Activated CD8-positive, alpha-beta memory T cell treated with anti-CD3 and anti-CD28 coated beads for 4 hours (primary cell): ENCODE measurements at places on chromosomes 13 and 19.
A peak's percentile ranks its signal among the peaks of the same experiment; 100 is the strongest.

- DNase-seq, result no peak
These were observed 415.9 kb downstream of the SLITRK6 start for GRCh38 chr13:85383291-85383690.

DNA sequence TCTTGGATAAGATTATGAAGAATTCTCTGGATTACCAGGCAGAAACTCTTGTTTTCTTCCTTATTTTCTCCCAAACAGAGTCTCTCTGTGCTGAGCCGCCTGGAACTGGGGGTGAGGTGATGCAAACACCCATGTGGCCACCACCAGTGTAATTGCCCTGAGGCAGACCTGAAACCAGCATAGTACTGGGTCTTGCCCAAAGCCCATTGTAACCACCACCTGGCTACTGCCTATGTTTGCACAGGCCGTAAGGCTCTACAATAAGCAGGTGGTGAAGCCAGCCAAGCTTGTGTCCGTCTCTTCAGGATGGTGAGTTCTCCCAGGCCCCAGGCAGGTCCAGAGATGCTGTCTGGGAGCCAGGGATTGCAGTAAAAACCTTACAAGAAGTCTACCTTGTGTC is 18.9 kb upstream of the KBTBD7 start:
- no peak for DNase-seq

DNA sequence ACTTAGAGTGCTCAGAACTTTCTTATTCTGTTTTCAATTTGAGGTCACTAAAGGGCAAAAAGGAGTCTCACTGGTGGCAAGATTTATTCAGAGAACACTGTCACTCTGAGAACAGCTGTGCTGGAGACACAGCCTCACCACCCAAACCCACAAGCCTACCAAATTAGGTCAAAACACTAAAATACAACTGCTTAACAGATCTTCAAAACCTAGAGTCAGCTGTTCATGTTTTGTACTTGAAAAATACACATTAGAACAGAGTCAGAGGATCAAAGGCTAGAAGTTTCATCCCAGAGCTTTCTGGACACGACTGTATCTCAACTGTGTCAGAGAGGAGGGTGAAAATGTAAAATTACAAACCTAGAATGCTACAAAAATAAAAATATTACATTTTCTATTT is 89.3 kb downstream of the MIPEP start:
- DNase-seq, result no peak

GRCh38 chr19:54128796-54129616 is 8.6 kb upstream of the CNOT3 start:
- DNase-seq, result no peak

GRCh38 chr13:49587311-49587847 is 2.0 kb upstream of the RCBTB1 start:
- no peak for DNase-seq

GRCh38 chr13:32254416-32254815 is 60.7 kb downstream of the ZAR1L start:
- no peak for DNase-seq

DNA sequence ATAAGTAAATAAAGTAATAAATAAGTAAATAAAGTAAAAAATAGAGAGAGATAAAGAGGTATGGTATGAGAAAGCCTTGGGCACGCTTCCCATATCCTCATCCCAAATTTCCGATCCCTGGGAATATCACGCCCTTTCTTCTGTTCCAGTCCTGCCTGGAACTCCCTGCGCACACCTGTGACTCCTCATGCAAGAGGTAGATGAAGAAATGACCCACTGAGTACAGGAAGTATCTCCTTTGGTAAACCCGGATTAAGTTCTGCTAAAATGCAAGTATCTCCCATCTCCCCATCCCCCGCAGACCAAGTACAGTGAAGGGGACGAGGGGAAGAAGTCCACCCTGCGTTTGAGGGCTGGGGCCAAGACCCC is 399 bp upstream of the ZNF136 start:
- no peak for DNase-seq

GRCh38 chr13:49625392-49626079 is 2.8 kb upstream of the ARL11 start:
- DNase-seq, result no peak

GRCh38 chr19:10230861-10231611 is at the start of gene S1PR2:
TSS of gene S1PR2 (minus strand) at chr19:10231331. CDS start at chr19:10224905, 6,426 bp downstream.
- peak; percentile 20 for DNase-seq

DNA sequence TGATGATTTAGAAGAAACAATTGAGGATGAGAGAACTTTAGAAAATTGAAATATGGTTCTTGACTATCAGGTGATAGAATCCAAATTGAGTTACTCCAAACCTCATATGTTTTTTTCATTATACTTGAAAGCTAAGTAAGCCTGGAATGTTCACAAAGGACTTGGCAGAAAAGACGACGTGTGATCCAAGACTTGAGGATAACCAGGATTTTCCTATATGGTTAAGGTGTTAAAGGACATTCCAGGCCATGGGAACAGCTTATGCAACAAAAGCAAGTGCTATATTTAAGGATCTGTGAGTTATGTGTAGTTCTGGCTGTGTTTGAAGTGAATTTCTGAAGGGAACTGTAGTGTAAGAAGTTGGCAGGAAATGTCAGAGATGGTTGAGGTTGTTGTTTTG is 52.5 kb downstream of the SLITRK1 start:
- DNase-seq, result no peak

- no peak for DNase-seq
These were observed 75.3 kb upstream of the POMP start for GRCh38 chr13:28583651-28584091.

DNA sequence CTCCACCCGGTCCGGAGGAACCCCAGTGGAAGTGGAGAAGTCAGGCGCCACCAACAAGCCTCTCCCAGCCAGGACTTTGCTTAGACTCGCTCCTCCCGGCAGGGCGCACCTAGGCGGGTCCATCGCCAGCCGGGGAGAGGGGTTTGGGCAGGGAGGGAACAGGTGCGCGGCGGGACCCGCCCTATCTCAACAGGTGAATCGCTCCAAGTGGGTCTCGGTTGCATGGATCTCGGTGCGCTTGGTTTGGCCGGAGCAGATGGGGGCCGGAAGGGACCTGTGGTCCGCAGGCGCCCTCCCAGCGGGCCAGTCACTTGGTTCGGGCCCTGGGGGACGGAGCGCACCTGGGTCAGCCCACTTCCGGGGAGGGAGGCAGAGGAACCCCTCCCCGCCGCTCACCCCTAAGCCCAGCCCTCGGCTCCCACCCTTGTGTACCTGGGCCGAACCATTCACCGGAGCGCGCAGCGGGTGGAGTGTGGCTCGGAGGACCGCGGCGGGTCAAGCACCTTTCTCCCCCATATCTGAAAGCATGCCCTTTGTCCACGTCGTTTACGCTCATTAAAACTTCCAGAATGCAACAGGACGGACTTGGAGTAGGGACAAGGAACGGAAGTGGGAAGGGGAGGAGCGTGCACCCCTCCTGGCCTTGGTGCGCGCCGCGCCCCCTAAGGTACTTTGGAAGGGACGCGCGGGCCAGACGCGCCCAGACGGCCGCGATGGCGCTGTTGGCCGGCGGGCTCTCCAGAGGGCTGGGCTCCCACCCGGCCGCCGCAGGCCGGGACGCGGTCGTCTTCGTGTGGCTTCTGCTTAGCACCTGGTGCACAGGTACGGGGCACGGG is at the start of gene LSR:
LSR (plus strand) TSS at position 693 of the 836 bp plus-strand sequence; CDS start at position 714, 21 bp downstream.
- no peak for DNase-seq

- no peak for DNase-seq
These were observed 4.0 kb upstream of the MISP start for GRCh38 chr19:746956-747355.

- no peak for DNase-seq
These were observed 3.6 kb upstream of the HAS1 start for GRCh38 chr19:51727349-51727880.

DNA sequence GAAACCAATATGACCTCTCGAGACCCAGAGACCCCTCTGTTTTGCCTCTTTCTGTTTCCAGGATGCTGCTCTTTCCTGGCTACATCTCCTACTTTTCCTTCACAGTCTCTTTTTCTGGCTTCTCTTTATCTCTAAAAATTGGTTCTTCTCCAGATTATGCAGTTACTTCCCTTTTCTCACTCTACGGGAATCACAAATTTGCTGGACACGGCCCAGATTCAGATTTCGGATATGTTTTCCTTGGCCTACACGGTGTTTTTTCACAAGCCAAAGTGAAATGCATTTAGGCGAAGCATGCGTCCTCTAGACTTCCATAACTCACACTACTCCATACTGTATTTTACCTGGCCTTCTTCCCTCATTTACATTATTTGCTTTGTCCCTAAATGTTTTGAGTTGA is 214.7 kb upstream of the MIR17HG start:
- no peak for DNase-seq

GRCh38 chr13:42125046-42125445 is 76.6 kb downstream of the DGKH start:
- no peak for DNase-seq

- no peak for DNase-seq
These were observed 93.5 kb upstream of the ANKRD10 start for GRCh38 chr13:111008351-111008750.

DNA sequence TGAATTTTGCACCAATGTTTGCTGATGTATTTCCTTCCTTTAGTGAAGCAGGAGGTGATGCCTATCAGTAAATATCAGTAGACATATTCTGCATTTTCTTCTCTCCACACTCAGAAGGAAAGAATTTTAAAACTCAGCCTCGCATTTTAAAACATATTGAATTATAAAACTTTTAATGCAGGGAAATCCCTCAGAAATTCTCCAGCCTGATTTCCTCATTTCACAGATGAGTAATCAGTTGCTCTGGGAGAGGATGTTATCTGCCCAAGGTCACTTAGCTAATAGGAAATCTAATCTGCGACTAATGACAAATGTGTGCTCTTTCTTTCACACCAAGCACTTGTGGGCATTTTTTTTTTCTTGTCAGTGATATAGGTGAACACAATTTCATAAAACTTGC is 320.6 kb downstream of the ITGBL1 start:
- DNase-seq, result no peak

GRCh38 chr19:43984687-43985000 is 656 bp downstream of the ZNF155 start:
- no peak for DNase-seq
